Activated CD4-positive, alpha-beta memory T cell treated with anti-CD3 and anti-CD28 coated beads for 36 hours (primary cell): ENCODE measurements at places on chromosomes 6 and 20.
A peak's percentile ranks its signal among the peaks of the same experiment; 100 is the strongest.

- peak; percentile 24 for DNase-seq
- H3K36me3 ChIP-seq = peaks cover 4% of the 10 kb centered on the region
- no peaks in the 10 kb centered on the region for H3K4me1 ChIP-seq
- H3K4me3 ChIP-seq = no peak overlapping the region
- H3K27me3 ChIP-seq = peaks cover 5% of the 10 kb centered on the region
These were observed 28.5 kb upstream of the SNRPB2 start for GRCh38 chr20:16701296-16701695.

- H3K36me3 ChIP-seq = peaks cover 32% of the 10 kb centered on the region
- peak overlapping the region; percentile 95 for H3K27ac ChIP-seq
- no peak for DNase-seq
These were observed 1.2 kb upstream of the TSPYL1 start for GRCh38 chr6:116280933-116281316.

GRCh38 chr6:85460921-85461797 is 11.3 kb downstream of the NT5E start:
- no peaks in the 10 kb centered on the region for H3K36me3 ChIP-seq
- H3K27me3 ChIP-seq = peaks cover 21% of the 10 kb centered on the region
- H3K4me1 ChIP-seq = peaks cover 55% of the 10 kb centered on the region
- peak; percentile 60 for DNase-seq
- H3K27ac ChIP-seq = peak overlapping the region; percentile 72

- no peaks in the 10 kb centered on the region for H3K27me3 ChIP-seq
- DNase-seq = no peak
- H3K27ac ChIP-seq = no peak overlapping the region
- no peak overlapping the region for H3K4me3 ChIP-seq
- H3K4me1 ChIP-seq = peaks cover 12% of the 10 kb centered on the region
- H3K36me3 ChIP-seq = no peaks in the 10 kb centered on the region
These were observed 2.7 kb downstream of the PTK6 start for GRCh38 chr20:63534427-63534830.

DNA sequence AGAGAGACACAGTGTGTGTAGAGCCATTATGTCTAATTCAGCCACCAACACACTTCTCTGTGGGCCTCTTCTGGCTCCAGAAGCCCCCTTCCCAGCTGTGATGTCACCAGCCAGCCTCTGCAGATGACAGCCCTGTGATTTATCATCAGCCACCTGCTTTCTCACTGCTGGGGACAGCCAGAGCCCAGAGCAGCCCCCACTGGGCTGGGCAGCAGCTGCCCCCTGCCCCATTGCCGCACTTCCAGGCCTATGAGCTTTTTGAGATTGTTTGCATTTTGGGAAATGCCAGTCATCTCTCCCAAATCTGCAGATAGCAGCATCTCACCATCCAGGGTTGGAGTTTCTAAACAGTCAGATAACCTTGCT is 21.9 kb upstream of the STX16 start:
- no peaks in the 10 kb centered on the region for H3K27me3 ChIP-seq
- DNase-seq = no peak
- H3K4me3 ChIP-seq = no peak overlapping the region
- H3K27ac ChIP-seq = no peak overlapping the region
- no peaks in the 10 kb centered on the region for H3K36me3 ChIP-seq

DNA sequence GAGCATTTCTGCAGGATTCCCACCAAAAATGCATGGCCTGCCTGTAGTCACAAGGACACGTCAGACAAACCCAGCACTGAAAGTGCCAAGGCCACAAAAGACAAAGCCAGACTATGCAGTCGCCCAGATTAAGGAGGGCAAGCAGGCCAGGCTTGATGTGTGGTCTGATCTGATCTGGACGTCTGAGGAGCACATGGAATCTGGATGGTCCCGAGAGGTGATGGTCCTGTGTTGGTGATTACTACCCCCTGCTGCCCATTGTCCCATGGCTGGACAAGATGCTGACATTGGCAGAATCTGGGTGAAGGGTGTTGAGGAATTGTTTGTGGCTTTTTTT is 17.1 kb downstream of the NPEPL1 start:
- no peaks in the 10 kb centered on the region for H3K27me3 ChIP-seq
- peak; percentile 4 for DNase-seq
- no peak overlapping the region for H3K4me3 ChIP-seq
- no peaks in the 10 kb centered on the region for H3K36me3 ChIP-seq

- H3K4me1 ChIP-seq = peaks cover 49% of the 10 kb centered on the region
- no peaks in the 10 kb centered on the region for H3K36me3 ChIP-seq
These were observed 55.5 kb downstream of the PRDM1 start for GRCh38 chr6:106141441-106142237.

DNA sequence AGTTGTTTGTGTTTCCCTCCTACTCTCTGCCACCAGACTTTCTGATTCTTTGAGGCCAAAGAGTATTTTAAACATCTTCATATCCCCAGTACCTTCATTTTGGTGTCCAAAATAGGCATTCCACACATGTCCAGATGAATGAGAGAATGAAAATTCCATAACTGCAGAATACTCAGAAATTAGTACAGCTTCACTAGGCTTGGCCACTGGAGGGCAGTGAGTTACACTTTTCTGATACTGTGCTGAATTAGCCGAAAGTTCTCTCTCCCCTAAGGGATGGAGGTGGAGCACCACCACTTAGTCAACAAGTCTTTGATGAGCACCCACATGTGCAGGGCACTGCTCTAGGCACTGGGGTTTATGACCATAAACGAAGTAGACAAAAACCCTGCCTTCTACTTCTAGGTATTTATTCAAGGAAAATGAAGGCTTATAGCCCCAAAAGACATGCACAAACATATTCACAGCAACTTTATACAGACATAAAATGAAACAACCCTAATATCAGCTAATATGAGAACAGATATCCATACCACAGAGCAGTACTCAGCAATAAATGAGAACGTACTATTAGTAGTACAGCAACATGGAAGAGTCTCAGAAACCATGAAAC is 46.1 kb upstream of the TMEM217 start:
- no peaks in the 10 kb centered on the region for H3K27me3 ChIP-seq
- no peak overlapping the region for H3K4me3 ChIP-seq
- peaks cover 8% of the 10 kb centered on the region for H3K4me1 ChIP-seq
- peak; percentile 28 for DNase-seq
- H3K27ac ChIP-seq = no peak overlapping the region
- peaks cover 26% of the 10 kb centered on the region for H3K36me3 ChIP-seq

- H3K27me3 ChIP-seq = no peaks in the 10 kb centered on the region
- H3K27ac ChIP-seq = no peak overlapping the region
- H3K4me3 ChIP-seq = no peak overlapping the region
- no peaks in the 10 kb centered on the region for H3K4me1 ChIP-seq
These were observed 899.3 kb upstream of the MAP3K7 start for GRCh38 chr6:91486200-91486599.

DNA sequence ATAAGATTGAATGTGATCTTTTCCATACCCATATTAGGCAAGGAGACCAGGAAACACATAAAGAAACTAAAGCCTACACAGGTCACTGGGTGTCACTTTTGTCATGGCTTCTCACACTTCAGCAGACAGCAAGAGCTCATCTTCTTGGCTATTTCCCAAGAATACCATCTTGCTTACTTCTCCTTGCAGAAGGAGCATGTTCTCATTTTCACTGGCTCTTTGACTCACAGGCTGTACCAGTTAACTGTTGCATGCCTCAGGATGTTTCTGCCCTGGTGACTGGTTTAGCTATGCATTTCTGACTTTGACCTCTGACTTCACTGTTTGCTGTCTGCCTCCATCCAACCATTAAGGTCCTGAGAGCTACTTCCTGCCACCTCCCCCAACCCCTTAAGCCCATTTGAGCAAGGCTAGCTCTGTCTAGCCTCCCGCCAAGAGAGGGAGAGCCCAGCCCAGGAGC is 40.3 kb upstream of the OGFRL1 start:
- no peak overlapping the region for H3K27ac ChIP-seq
- no peak for DNase-seq
- no peaks in the 10 kb centered on the region for H3K36me3 ChIP-seq
- H3K27me3 ChIP-seq = no peaks in the 10 kb centered on the region
- no peak overlapping the region for H3K4me3 ChIP-seq

- H3K4me3 ChIP-seq = no peak overlapping the region
- no peaks in the 10 kb centered on the region for H3K27me3 ChIP-seq
- peaks cover 41% of the 10 kb centered on the region for H3K36me3 ChIP-seq
- H3K4me1 ChIP-seq = no peaks in the 10 kb centered on the region
- H3K27ac ChIP-seq = no peak overlapping the region
- no peak for DNase-seq
These were observed 153.1 kb upstream of the SIM1 start for GRCh38 chr6:100617633-100618350.

DNA sequence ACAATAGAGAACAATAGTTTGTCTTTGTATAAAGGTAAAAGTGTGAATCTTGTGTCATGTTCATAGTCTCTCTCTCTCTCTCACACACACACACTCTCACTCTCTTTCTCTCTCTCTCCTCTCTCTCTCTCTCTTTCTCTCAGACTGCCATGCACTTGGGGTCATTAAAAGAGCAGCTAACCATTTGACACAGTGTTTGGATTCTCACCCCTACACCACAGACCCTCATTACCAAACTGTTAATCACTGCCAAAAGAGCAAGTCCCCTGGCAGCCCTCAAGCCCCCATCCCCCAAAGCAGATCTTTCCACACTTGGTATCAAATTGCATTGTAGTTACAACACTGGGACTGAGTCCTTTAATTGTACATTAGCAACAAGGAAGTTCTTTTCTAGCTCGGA is 305.8 kb upstream of the RSPO3 start:
- H3K36me3 ChIP-seq = no peaks in the 10 kb centered on the region
- H3K4me3 ChIP-seq = no peak overlapping the region
- H3K27ac ChIP-seq = no peak overlapping the region
- DNase-seq = no peak
- no peaks in the 10 kb centered on the region for H3K27me3 ChIP-seq
- H3K4me1 ChIP-seq = peaks cover 2% of the 10 kb centered on the region

DNA sequence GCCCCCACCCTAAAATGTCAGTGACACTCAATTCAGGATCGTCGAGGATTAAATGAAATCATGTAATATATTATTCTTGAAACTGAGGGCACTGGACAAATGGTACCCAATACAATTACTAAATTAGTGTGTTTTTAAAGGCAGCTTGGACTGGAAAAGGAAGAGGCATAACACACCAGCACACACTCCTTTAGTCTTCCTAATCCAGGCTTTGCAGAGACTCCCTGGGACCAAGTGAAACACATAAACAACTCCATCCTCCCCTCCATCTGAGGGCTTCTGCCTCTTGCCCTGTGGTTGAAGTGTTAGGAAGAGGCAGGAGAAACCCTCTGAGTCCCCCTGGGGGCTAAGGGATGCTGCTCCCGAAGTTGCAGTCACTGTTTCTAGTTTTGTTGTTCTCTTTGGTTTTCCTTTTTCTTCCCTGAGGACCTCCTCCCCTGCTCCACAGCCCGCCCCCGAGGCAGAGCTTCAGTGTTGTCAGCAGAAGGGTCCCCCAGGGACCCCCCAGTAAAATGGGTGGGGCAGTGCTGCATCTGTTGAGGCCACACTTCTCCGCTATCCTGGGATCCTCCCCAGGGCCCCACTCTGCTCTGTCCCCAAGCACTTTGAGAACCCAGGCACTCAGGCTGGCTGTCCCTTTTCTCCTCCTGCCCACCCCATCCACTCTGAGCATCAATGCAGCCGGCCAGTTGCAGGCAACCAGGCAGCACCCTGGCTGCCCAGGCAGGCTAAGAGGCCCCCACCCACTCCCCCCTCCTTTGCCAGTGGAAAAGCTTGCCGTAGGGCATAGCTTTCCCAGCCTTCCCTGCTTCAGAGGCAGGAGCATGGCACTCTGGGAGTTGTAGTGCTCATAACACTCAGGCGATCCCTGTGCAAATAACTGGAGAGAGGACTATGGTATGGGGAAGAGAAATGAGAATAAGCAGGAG is 5.9 kb downstream of the TMEM63B start:
- H3K4me3 ChIP-seq = no peak overlapping the region
- DNase-seq = no peak
- no peak overlapping the region for H3K27ac ChIP-seq
- no peaks in the 10 kb centered on the region for H3K27me3 ChIP-seq
- H3K4me1 ChIP-seq = peaks cover 9% of the 10 kb centered on the region
- H3K36me3 ChIP-seq = peaks cover 3% of the 10 kb centered on the region

- DNase-seq = no peak
- H3K27me3 ChIP-seq = no peaks in the 10 kb centered on the region
- H3K4me3 ChIP-seq = no peak overlapping the region
- no peaks in the 10 kb centered on the region for H3K36me3 ChIP-seq
These were observed 64.0 kb upstream of the CEP85L start for GRCh38 chr6:118715376-118715775.

DNA sequence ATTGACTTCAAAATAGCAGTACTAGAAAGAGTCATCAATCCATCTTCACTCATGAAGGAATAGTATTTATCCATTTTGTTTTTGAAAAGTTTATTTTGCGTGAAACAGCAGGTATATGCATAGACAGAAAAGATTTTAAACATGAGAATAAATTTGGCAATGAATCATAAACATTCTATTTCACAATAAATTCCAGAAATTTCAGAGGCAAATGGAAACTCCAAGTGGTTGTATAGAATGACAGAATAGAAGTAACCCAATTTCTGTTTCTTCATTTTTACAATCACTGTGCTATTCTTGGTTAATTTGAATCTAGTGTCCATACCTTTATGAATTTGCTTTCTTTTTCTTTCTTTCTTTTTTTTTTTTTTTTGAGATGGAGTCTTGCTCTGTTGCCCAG is 173.0 kb upstream of the ECI2 start:
- no peak overlapping the region for H3K27ac ChIP-seq
- peaks cover 13% of the 10 kb centered on the region for H3K27me3 ChIP-seq
- H3K4me1 ChIP-seq = no peaks in the 10 kb centered on the region
- no peaks in the 10 kb centered on the region for H3K36me3 ChIP-seq

- H3K4me1 ChIP-seq = no peaks in the 10 kb centered on the region
- no peak overlapping the region for H3K27ac ChIP-seq
- H3K27me3 ChIP-seq = no peaks in the 10 kb centered on the region
- H3K36me3 ChIP-seq = no peaks in the 10 kb centered on the region
- H3K4me3 ChIP-seq = no peak overlapping the region
- no peak for DNase-seq
These were observed 78.4 kb upstream of the FBXL4 start for GRCh38 chr6:99026135-99026534.

DNA sequence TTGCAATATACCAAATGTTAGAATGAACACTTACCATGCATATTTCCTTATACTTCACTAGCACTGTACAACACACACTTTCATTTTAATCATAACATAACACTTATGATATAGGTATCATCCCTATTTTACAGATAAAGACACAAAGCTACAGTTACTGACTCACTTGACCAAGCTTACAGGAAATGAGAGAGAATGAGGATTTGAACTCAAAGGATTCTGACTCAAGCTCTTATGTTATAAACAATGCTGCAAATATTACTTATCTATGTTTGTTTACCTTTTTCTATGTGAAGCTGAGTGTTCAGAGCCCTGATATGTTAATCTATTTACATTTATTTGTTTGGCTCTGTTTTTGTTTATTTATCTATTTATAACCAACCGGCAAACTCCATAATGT is 245.4 kb downstream of the PTPRK start:
- no peak overlapping the region for H3K27ac ChIP-seq
- peaks cover 6% of the 10 kb centered on the region for H3K4me1 ChIP-seq
- H3K27me3 ChIP-seq = no peaks in the 10 kb centered on the region
- DNase-seq = no peak
- H3K36me3 ChIP-seq = no peaks in the 10 kb centered on the region

DNA sequence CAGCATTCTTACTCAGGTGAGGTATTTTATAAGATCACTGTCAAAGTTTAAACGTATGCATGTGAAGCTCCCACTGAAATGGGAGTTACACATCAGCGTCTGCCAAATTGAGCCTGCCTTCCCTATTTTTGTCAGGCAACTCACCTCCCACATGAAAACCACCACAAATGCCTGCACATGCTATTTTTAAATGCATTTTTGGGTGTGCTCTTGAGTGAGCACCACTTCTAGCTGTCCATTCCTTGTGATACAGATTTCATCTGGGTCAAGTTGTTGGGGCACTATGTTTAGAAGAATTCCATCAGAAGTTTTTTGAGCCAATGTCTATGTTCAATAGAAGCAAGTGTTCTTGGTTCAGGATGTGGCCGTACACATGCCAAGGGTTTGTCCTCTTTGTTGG is 71.7 kb upstream of the RIPPLY2 start:
- no peaks in the 10 kb centered on the region for H3K36me3 ChIP-seq
- no peak for DNase-seq
- no peak overlapping the region for H3K4me3 ChIP-seq
